ENCODE measurements at places on chromosomes 1 and 21.

DNA sequence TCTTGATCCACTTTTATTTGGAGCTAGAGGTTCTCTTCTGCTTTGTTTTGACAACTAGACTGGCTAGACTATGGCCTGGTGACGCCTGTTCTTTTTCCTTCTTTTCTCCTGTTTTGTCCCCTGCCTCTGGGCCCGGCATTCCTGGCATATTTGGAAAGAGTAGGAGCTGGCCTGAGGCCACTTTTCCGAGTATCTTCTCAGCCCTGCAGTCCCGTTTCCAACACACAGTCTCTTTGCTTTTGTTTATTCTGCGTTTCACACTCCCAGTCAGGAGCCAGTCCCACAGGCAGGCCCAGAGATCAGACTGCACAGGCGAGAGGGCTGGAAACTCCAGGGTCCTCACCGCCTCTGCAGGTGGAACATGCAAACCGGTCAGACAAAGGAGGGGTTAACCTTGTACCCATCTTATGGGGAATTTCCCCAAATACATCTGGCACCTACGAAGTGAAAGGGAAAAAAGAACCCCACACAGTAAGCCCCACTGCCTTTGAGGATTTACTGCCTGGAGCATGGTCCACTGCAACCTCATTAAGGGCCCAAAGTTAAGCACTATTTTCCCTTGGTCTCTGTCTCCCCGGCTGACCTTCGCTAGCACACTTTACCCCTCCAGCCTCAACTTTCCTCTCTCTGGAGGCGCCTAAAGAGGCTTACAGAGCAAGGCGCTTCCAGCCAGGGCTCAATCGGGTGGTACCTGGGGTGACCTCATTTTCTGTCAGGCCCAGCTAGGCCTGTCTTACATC is 141.1 kb downstream of the TOMM20 start:
- no peak for DNase-seq

DNA sequence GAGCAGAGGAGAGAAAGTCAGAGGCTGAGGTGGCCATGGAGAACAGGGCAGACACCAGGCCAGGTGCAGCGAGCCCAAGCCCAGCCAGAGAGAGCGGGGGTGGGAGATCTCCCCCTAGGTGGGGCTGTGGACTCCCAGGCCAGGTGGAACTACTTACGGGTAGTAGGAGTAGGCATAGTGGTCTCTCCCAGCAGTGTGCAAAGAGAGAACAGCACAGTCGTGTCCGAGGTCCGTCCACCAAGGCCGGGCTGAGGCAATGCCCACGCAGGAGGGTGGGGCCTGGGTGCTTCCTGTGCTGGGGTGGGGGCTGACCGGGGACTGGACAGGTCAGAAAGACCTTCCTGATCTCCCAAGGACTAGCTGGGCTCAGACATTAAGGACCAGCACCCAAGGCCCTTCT is 263.7 kb downstream of the PTPRU start:
- DNase-seq: no peak

DNA sequence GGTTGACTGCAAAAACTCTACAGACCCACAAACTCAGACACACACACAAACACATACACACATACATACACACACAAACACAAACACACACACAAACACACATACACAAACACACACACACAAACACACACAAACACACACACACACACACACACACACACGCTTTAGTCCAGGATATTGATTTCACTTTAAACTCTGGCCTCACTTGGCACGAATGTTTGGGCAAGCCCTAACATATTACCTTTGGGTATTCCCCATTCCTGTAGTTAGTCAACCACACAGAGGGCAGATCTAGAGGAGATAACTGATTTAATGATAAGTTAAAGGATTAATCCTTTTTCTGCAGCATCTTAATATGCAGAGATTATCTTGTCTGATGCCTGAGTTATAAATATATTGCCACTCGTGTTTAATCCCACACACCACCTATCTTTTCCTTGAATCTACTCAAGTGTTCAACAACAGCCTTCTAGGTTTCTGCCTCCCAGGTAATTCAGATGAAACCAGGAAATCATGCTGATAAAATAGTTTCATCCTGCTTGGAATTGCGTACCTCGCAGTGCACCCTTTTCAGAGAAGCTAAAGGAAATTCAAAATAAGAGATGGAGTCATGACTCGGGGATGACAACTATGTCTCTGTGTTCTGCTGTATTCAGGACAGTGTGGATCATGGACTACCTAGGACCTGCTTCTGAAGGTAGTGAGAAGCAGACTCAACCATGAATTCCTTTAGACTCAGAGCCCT is 14.5 kb upstream of the RUNX1 start:
- no peak for DNase-seq

GRCh38 chr1:18657506-18658201 is 27.0 kb downstream of the PAX7 start:
- no peak for DNase-seq

DNA sequence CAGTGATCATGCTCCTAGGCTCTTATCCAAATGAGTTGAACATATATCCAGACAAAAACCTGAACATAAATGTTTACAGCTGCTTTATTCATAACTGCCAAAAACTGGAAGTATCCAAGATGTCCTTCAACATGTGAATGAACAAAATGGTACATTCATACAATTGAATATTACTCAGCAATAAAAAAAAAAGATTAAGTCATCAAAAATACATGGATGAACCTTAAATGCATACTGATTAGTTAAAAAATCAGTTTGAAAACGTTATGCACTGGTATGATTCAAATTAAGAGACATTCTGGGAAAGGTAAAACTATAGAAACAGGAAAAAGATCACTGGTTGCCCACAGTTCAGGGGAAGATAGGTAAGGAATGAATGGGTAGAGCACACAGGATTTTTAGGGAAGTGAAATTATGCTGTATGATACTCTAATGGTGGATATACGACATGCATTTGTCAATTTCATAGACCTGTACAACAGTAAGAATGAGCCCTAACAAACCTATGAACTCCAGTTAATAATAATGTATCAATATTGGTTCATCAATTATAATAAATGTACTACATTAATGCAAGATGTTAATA is 3.1 kb downstream of the LRRC40 start:
- DNase-seq: no peak

DNA sequence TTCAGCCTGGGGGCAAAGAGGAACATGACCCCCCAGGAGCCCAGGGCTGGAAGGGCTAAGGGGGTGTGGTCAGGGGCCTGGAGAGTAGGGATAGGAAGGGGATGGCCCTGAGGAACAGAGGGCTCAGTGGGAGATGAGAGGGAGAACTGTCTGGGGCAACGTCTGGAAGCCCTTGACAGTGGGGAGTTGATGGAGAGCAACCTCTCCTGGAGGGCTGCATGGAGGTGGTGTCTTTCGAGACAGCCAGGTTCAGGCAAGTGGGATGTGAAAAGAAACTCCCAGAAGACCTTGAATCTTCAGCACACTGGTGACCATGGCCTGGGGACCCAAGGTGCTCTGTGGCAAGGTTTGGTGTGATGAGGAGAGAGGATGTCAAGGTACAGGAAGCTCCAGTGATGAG is 54.2 kb upstream of the RUNX3 start:
- DNase-seq: no peak

DNA sequence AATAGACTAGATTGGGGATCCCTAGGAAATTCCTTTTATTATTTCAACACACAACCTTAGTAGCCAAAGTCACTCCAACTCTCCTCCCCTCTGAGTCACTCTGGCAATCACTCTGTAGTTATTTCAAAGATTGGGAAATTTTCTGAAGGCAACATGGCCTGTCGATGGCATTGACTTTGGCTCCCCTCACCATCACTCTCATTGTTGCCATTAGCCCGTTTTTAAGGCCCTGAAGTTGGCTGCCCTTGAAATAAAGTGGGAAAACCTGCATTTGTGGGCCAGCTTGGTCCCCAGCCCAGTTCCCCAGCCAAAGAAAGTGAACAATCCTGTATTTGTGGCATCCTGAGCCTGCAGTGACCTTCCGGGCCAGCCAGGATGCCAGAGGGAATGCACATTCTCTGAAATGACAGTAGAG is 52.5 kb downstream of the CDC7 start:
- DNase-seq: no peak

DNA sequence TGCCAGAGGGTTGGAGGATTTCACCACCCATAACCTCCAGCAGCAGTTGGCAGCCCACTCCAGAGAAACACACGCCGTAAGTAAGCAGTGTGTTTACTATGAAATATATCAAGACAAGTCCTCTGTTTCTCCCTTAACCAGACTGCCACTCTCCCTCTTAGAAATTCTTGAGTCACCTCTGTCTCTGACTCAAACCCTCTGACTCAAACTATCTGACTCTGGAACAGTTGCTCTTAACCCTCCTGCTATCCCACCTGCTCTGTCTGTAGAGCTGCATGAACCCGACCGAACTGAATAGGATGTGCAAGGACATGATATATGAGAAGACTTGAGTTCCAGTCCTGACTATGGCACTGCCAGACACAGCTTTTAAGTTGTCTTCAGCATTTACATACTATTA is 14.1 kb downstream of the INPP5B start:
- DNase-seq: no peak

DNA sequence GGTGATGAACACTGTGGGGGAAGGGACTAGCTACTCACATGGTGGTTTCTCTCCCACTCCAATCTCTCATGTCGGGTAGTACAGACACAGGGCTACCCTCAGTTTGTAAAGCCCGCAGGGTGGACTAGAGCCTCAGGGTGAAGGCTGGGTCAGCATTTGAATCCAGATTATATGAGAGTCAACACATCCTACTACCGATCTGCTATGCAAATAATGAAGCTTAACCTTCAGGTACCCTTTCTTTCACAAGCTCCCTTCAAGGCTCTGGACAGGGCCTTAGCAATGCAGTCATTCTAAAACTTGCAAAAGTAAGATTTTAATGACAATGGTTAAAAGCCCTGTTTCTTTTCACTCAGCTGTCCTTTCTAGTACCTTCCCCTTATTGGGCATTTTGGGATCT is 5.5 kb upstream of the ZBED6 start:
- no peak for DNase-seq

- DNase-seq: no peak
Observed at GRCh38 chr1:14817223-14818170, 219.0 kb downstream of the KAZN start.

DNA sequence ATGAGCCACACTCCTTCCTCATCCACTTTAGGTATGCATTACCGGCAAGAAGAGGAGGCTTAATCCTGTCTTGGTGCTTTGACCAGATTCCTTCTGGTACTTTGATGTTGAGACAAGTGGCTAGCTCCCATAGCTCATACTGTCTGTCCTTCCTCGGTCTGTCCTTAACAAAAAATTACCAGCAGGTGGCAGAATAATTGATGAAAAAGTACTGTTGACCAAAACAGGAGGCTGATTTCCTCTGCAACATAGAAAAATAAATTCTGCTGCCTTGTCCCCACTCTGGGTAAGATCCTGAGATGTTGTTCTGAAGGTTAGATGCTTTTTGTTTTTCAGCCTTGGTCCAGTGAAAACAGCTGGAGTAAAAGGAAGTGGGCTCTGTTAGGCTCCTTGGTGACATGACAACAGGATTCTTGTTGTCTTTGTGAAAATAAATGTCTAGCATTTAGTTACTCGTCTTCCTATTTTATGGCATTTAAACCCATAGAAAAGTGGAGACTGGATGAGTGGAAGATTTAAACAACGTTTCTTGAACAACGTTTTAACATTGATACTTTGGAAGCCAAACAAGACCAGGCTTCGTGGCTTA is 11.2 kb upstream of the HJV start:
- no peak for DNase-seq

DNA sequence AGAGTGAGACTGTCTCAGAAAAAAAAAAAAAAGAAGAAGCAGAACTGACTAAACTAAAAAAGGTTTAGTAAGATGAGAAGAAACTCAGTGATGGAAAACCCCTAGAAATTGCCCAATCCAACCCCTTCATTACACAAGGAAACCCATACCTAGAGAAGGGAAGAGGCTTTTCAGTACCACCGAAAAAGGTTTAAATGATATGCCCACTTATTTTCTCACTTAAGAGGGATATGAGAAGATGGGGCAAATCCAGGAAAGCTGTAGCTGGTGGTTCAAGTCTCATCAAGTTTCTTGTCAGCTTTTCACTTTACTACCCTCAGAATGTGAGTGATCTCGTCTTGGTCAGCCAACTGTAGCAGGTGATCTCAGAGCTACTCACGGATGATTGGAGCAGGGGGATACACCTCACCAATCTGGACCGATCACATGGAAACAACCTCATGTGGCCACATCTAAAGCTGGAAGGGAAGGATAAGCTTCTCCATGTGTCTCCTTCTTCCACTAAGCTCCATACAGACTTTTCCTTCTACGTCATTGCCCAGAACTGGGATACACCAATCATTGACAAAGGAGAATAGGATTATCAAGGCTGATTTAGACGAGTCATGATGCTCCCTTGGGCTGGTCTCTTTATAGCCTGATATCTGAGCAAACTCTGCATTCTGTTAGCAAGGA is 126.7 kb upstream of the POU3F1 start:
- no peak for DNase-seq

DNA sequence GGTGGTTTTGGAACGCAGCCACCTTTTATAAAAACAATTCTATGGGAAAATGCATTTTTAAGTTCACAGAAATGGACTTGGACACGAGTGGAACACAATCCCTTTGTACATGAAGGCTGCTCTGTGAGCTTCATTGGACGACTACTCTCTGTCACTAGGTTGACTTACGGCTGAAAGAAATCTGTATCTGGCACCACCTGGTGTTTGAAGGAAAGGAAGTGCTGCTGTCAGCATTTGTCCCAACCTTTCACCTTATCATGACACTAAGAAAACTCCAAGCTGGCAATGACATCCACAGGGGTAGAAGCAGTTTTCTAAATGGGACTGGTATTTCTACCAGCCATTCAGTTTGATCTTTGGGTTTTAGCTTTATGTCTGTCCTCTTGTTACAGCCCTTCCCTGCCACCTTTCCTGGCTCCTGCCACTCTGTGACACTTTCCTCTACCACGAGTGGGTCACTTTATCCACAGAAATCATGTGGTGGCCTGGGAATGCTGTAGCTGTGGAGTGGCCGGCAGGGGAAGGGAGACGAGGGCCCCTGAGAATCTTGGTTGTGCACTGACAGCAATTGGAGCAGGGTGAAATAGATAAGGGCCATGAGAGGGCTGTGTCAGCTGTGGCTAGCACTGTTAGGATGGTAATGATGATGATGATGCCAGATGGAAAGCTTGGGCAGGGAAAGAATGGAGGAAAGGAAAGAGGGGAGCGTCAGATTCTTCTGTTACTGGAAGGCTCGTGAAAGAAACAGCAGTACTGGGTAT is 85.2 kb downstream of the TBX19 start:
- DNase-seq: peak; percentile 15

- no peak for DNase-seq
Observed at GRCh38 chr1:159010391-159010790, 684 bp downstream of the IFI16 start.

DNA sequence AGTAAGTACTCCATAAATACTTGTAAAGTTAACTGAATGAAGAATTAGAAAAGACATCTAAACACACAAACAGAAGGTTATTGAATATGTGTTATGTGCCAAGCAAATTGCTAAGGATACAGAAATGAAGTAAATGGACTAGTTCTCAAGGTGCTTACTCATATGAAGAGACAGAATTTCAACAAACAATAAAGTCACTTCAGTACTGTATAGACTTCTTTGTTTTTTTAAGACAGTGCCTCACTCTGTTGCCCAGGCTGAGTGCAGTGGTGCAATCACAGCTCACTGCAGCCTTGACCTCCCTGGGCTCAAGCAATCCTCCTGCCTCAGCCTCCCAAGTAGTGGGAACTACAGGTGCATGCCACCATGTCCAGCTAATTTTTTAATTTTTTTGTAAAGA is 57.3 kb downstream of the SERBP1 start:
- no peak for DNase-seq
